ENCODE measurements at places on chromosomes 1 and 21.

- DNase-seq: peak; percentile 45
Observed at GRCh38 chr1:150621497-150622302, 7.7 kb downstream of the ENSA start.

DNA sequence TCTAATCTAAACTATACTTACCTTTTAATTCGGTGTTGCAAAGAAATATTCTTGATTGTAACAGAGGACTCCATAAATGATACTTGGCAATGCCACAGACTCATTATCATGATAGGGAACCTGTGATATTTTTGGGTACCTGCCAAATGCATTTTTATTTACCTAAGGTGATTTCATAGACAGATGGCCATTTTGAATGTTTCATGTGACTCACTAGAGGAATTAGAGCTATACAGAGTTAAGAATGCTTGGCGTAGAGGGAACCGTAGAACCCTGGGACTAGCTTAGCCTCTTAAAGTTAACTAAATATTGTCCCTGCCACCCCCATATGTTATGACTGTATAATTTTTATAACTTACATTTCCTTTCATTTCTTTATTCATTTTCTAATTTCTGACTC is 136.1 kb downstream of the DISP1 start:
- no peak for DNase-seq

DNA sequence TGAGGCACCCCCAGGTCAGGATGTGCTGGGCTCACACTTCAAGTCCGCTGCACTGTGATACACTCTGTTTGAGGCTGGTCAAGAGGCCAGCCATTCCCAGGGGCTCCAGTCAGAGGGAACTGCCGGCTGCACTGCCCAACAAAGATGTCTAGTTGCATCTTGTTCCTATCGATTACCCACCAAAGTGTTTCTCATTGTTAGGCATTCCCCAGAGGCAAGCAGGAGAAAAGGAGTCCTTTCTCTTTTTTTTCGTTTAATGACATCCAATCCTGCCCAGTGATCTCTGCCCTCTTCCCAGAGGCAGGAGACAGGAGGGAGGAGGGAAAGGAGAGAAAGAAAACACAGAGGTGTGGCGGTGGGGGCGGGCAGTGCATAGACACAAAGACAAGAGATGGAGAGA is 150.4 kb downstream of the OMA1 start:
- DNase-seq: no peak

- DNase-seq: no peak
Observed at GRCh38 chr1:184743062-184743756, 11.4 kb downstream of the EDEM3 start.

GRCh38 chr1:61053712-61054600 is 28.4 kb upstream of the NFIA start:
- no peak for DNase-seq
